ENCODE measurements at places on chromosomes 4 and X.

DNA sequence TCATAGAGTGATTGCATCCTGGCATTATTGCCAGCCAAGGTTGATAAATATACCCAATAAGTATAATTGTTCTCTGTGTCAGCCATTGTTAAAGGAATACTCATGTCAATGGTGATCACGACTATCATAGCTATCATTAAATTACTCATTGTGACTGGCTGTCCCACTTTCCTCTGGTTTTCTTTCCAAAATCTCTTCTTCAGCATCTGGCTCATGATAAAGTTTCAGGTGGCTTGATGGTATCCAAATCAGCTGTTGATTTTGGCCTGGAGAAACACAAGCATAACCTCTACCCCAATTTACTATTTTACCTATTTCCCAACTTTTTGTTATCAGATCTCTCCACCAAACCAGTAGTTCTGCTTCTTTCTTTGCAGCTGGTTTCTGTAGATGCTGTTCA lies 67.1 kb upstream of the SPIN2A start:
- no peak for DNase-seq

- no peak for DNase-seq
Measured at GRCh38 chr4:52160859-52161258, 109.8 kb downstream of the SPATA18 start.

GRCh38 chrX:21926527-21927278 lies 13.8 kb upstream of the SMS start:
- peak; percentile 80 for DNase-seq

DNA sequence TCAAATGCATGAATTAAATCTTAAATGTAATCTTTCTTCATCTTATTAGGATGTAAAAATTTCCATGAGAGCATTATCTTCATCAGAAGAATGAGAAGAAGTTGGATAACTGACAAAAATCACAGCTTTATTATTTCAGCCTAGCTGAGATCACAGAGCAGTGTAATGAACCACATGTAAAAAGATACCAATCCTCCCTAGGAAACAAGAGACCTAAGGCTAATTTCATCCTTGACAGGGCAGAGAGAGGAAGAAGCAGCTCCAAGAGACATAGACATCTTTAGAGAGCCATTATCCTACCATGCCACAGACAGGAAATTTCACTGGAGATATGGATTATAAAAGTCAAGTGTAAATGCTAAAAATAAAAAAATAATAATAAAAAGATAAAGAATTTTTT lies 40.9 kb upstream of the IL15 start:
- DNase-seq, result no peak

DNA sequence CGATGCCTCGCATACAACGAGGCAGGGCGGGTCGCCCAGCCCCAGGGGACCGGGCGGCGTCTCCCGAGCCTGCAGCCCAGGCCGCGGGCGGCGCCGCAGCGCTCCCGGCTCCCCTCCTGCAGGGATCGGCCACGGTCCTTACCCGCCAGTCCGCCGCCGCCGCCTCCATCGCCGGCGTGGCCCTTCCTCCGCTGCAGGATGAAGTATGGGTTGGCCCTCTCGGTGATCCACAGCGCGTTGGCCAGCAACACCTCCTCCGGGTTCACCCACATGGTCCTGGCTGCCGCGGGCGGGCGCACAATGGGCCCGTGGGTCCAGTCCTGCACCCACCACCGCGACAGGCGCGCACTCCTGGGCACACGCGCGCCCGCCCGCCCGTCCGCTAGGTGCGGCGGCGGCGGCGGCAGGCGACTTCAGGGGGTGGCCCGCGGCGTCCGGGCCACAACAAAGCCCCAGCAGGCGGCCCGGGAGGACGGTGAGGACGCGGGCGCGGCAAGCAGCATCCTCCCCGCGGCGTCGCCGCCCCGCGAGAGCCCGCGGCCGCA lies 339 bp downstream of the TBC1D9 start:
- peak; percentile 26 for DNase-seq

DNA sequence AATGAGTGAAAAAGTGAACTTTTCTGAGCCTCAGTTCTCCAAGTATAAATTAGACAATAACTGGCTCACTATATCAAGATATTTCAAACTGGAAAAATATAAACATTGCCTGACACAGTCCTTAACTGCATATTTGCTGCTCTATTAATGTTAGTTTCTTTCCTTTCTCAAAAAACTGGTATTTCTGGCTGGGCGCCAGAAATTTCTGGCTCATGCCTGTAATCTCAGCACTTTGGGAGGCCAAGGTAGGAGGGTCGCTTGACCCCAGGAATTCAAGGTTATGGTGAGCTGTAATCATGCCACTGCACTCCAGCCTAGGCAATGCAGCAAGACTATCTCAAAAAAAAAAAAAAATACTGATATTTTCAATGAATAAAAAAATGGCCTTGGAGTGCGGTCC lies 227.0 kb downstream of the MAGEB17 start:
- no peak for DNase-seq

- no peak for DNase-seq
Measured at GRCh38 chr4:152158225-152158624, 377.7 kb downstream of the FBXW7 start.

- DNase-seq, result no peak
Measured at GRCh38 chr4:185997296-185997695, 71.7 kb upstream of the TLR3 start.

- no peak for DNase-seq
Measured at GRCh38 chr4:144646523-144647094, 653 bp downstream of the HHIP start.

DNA sequence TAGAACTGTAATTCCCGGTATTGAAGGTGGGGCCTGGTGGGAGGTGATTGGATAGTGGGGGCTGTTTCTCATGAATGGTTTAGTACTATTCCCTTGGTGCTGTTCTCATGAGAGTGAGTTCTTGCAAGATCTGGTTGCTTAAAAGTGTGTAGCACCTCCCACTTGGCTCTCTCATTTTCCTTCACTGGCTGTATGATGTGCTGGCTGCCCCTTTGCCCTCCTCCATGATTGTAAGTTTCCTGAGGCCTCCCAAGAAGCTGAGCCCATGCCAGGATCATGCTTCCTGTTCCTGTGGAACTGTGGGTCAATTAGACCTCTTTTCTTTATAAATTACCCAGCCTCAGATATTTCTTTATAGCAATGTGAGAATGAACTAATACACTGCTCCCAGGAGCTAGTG lies 8.7 kb downstream of the ANXA10 start:
- no peak for DNase-seq

DNA sequence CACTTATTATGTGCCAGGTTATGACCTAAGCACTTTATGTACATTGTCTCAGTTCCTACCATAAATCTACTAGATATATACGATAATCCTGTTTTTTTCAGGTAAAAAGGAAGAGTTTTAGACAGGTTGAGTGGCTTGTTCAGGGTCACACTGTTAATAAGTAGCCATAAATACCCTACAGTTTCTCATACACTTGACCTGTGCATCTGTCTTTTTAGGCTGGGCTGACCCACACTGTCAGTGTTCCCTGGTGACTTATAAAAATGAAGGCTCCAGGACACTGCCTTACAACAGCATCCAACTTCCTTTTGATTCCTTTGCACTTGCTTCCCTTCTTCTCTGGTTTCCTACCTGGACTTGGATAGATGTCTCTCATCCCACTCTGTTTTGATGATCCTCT lies 78.2 kb upstream of the PAQR3 start:
- no peak for DNase-seq

DNA sequence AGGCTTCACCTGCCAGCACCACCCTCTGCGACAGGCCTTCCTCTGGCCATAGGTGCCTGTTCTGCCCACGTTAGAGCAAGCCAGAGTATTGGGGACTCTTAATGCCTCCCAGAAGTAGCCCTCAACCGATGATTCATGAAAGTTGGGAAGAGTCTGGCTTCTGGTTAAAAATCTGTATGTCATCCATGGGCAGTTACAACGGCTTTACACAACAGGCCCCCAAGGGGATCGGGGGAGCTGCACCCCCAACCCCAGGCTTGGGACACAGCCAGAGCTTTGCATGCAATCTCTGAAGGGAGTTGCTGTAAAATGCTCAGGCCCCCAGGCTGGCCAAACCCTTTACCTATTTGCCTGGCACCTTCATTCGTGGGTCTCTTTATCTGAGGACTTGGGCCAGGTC lies 5.4 kb upstream of the CYTL1 start:
- DNase-seq, result no peak

- DNase-seq, result no peak
Measured at GRCh38 chr4:2402941-2403340, 15.5 kb downstream of the ZFYVE28 start.

DNA sequence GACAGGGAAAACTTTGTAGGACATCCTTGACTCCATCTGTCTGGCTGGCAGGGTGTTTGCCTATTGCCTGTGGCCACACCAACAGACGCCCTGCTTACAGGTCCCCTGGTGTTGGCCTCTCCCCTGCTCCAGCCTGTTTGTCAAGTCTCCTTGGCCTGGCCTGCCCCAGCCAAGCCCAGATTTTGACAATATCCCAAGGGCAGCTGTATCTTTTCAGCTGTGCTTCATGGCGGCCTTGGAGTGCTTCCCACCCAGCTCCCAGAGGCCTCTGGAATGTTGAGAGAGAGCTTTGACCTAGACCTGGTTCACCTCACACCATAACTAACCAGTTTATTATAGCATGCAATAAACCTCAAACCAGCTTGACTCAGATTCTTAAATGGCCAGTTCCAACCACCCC lies 204.0 kb upstream of the NHS start:
- no peak for DNase-seq

DNA sequence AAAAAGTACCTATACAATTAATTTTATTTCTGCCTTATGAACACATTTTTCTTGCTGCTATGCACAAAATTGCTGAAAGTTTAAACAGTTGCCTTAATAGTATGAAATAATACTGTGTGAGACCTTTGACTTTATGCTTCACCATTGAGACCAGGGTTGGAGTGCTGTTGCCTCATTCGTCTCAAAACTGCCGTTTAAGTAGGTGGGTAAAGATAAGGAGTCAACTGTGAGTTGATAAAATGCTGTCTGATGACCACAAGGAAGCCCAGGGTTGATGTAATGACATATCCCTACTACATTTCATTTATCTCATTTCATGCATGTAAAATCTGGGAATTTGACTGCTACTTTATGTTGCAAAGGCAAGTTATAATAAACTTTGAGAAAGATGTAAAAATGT lies 23.4 kb downstream of the STK26 start:
- DNase-seq, result no peak

DNA sequence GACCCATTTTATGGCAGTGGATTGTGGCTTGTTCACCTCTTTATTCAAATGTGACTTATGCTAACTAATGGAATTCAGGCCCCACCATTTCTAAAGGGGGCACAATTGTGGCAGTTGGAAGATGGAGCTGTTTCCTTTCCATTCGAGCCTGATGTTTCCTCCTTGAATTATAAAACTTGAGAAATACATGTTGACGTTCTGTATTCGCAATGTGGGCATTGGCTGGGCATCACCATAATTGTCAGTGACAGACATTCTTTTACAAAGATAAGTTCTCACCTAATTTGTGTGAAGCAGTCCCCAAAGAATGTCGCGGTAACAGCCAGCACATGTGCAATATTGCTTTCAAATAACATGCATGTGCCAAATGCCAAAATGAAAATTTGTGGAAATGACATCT lies 1070.2 kb upstream of the TENM3 start:
- no peak for DNase-seq

GRCh38 chr4:121998024-121998423 lies 46.2 kb upstream of the TRPC3 start:
- no peak for DNase-seq

DNA sequence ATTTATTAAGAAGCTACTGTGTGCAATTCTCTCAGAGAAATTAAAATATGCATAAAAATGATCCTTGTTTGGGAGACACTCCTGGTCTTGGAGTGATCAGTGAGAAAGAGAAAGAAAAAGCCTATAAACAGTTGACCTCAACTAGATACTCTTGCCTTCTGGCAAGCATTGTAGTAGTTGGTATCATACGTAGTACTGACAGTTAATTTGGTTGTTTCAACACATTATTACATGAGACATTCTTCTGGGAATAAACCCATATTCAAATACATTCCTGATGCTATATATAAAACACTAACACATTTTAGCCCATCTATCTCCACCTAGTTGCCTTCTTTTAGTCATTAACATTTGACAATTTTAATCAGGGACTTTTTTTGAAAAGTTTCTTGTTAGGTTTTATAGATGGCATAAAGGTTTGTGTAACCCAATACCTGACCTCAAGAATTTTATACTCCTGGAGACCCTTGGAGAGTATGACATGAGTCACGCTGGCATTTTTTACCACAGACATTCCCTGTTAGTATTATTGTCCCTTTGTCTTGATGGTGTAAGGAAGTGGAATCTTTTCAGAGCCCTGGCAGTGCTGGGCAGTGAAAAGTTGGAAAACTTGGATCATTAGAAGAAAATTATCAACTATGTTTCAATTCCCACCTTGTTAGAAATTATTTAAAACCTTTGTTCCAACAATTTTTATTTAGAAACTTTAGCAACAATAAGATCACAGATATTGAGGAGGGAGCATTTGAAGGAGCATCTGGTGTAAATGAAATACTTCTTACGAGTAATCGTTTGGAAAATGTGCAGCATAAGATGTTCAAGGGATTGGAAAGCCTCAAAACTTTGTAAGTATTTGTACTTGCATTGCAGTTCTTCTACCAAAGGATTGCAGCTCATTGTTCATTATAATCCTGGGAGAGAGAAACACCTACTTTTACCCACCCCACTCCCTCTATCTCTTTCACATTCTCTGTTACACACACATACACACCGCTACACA lies 167.1 kb upstream of the PACRGL start:
- DNase-seq, result no peak

- no peak for DNase-seq
Measured at GRCh38 chr4:141560056-141560455, 76.3 kb upstream of the IL15 start.

GRCh38 chr4:156312261-156312847 lies 358.7 kb upstream of the CTSO start:
- peak; percentile 4 for DNase-seq

GRCh38 chrX:104522386-104522785 lies 43.6 kb upstream of the IL1RAPL2 start:
- no peak for DNase-seq

GRCh38 chr4:81021142-81021944 lies 9.2 kb upstream of the BMP3 start:
- DNase-seq, result no peak

DNA sequence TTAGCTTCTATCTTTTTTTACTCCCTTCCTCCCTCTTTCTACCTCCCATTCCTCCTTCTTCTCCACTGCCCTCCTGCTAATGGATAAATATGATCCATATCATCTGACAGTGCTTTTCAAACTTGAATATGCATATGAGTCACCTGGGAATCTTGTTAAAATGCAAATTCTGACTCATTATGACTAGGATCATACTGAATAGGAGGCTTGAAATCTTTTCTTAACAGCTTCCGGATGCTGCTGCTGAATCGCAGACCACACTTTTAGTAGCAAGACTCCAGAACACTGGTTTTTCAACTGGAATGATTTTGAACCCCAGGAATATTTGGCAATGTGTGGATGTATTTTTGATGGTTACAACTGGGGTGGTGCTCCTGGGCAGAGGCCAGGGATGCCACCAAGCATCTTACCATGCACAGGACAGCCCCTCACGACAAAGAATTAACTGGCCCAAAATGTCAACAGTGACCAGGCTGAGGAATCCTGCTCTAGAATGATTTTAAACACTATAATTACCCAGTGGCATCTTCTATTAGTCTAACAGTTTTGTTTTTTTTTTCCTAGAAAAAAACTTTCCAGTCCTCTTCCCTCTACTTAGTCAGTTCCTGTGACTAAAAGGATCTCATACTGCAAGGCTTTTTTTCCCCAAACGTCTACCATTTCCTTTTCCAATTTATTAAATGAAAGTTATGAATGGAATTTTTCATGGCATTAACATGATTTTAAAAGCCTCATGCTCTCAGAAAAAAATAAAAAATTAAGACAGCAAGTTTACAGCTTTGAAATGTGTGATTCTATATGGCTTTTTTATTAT lies 10.6 kb upstream of the PYURF start:
- peak; percentile 75 for DNase-seq

- no peak for DNase-seq
Measured at GRCh38 chrX:47148946-47149345, 3.9 kb downstream of the RBM10 start.
